ENCODE measurements at places on chromosomes 16 and 17.

- no peak for DNase-seq
Observed at GRCh38 chr17:52546990-52547389, 388.5 kb upstream of the CA10 start.

DNA sequence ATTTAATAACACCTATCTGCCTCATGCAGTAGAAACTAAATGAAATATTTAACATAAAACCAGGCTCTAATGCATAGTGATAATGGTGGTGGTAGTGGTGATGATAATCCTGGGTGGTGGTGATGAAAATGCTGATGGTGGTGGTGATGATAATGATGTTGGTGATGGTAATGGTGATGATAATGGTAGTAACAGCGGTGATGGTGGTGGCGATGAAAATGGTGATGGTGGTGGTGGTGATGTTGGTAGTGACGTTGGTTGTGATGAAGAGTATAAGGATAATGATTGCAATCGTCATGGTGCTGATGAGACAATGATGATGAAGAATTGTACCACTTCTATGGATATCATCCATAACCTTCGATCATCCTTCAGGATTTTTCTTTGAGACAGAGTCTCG is 173.7 kb upstream of the CDH11 start:
- DNase-seq: no peak

GRCh38 chr16:3012246-3012645 is 477 bp upstream of the CLDN9 start:
- no peak for DNase-seq

DNA sequence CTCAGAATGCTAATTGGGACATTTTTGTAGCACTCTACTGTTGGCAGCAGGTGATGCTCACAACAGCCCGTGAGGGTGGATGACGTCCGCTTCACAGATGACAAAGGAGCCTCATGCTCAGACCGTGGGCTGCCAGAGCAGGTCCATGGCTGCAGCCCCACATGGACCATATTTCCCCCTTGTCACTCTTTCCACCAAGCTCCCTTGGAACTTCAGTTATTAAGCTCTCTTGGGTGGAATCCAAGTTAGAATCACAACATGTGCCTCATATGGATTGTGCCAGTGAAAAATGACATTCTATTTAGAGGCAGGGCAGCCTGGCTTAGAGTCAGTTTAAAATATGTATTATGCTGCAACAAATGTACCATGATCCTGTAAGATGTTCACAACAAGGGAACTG is 33.2 kb upstream of the STH start:
- DNase-seq: no peak

DNA sequence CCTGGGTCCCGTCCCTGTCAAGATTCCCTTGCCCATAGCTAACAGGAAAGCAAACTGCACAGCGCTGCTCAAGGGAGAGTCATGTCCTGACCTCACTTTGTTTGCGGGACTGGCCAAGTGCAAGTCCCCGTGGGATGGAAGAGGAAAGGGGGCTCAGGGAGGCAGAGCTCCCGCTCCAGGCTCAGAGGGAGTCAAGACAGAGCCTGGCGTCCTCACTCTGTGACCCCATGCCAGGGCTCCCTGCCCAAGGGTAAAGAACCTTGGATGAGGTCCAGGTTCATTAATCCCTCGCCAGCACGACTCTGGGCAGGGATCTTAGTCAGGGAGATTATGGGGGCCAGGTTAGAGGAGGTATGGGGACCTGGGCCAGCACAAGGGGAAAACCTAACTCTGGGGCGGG is 51.5 kb upstream of the CBX4 start:
- DNase-seq: no peak

GRCh38 chr17:43615330-43616028 is 46.2 kb downstream of the MEOX1 start:
- no peak for DNase-seq

- DNase-seq: no peak
Observed at GRCh38 chr16:50944436-50944835, 202.6 kb downstream of the CYLD start.

- DNase-seq: peak; percentile 69
Observed at GRCh38 chr17:39722965-39723848, 7.1 kb downstream of the MIEN1 start.

DNA sequence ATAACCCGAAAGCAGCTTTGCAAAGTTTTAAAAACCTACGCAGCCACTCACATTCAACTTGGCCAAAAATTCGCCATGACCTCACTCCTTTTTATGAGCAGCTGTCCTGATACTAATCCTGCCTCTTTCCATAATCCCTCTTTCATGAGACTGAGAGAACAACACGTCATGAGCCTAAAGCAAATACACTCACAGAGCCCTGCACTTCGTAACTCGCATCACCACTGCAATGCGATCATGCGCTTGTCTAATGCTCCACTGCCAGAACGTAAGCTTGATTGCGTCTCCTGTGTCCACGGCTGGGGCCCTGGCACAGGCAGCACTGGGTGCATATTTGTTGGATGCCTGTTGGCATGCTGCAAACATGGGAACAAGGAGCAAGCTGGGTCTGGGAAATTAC is 36.2 kb downstream of the CDRT4 start:
- no peak for DNase-seq

DNA sequence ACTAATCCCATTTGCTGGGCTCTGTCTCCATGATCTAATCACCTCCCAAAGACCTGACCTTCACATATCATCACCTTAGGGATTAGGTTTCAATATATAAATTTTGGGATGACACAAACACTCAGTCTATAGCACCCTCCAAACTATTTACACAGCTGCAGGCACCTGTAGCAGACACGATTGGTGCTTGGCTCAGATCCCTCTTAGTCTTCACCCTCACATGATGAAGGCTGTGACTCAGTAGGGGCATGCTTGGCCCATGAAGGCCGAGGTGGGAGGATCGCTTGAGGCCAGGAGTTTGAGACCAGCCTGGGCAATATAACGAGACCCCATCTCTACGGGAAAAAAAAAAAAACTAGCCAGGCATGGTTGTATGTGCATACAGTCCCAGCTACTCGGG is 73.5 kb downstream of the HS3ST2 start:
- DNase-seq: no peak

DNA sequence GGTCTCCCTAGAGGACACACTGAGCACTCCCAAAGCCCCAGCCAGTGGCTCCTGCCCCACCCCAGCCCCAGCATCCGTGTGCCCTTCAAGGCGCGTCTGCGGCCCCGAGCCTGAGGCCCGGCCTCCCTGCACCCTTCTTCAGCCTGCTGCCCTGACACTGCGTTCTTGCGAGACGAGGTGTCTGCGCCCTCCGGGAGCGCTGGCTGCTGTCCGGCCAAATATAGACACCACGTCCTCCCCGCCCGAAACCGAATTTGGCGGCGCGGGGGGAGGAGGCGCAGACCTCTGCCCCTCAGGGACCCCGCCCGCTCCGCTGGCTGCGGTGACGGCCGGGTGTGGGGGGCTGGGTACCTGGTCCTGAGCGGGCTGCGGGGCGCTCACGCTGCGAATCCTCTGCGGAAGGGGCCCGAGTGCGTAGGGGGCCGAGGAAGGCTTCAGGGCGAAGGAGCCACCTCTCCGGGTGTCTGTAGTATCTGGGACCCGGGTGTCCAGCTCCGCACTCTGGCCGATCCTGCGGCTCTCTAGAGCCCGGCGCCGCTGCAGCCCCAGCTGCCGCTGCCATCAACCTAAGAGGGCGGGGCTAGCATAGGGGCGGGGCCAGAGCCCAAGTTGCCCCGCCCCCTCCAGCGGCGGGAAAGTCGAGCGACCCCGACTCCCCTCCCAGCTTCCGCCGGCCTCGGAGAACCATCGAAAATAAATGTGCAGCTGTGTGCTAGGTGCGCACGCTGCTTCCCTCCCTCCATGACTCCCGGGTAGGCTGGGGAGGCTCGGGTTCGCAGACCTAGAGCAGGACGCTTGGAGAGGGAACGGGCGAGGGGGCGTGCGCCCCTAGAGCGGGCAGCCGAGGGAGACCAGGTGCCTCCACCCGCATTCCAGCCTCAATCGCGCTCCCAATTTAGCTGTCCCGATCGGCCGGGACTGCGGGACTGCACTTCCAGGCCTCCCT is at the start of gene CORO6:
CORO6 (minus strand) TSS at position 576 of the 946 bp plus-strand sequence. CDS start 1,491 bp downstream, outside the sequence.
- peak; percentile 90 for DNase-seq

- no peak for DNase-seq
Observed at GRCh38 chr16:69804297-69804696, 42.2 kb downstream of the WWP2 start.

- no peak for DNase-seq
Observed at GRCh38 chr16:73069581-73070262, 21.8 kb upstream of the ZFHX3 start.

DNA sequence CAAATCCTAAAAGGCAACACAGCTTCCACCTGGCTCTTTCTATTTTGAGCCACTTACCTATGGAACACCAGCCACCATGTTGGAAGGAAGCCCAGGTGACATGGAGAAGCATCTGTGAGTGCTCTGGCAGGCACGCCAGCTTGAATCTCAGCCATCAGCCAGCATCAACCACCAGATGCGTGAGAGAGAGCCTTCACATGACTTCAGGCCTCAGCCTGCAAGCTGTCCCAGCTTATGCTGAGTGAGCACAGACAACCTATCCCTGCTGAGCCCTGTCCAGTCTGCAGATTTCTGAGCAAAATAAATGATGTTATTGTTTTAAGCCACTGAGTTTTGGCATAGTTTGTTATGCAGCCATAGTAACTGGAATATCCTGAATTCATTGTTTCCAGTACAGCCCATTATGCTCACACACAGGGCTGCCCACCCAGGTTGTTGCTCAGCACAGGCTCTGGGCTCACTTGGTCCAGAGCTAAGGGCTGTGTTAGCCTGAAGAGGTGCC is 35.1 kb downstream of the TMEM238L start:
- no peak for DNase-seq

DNA sequence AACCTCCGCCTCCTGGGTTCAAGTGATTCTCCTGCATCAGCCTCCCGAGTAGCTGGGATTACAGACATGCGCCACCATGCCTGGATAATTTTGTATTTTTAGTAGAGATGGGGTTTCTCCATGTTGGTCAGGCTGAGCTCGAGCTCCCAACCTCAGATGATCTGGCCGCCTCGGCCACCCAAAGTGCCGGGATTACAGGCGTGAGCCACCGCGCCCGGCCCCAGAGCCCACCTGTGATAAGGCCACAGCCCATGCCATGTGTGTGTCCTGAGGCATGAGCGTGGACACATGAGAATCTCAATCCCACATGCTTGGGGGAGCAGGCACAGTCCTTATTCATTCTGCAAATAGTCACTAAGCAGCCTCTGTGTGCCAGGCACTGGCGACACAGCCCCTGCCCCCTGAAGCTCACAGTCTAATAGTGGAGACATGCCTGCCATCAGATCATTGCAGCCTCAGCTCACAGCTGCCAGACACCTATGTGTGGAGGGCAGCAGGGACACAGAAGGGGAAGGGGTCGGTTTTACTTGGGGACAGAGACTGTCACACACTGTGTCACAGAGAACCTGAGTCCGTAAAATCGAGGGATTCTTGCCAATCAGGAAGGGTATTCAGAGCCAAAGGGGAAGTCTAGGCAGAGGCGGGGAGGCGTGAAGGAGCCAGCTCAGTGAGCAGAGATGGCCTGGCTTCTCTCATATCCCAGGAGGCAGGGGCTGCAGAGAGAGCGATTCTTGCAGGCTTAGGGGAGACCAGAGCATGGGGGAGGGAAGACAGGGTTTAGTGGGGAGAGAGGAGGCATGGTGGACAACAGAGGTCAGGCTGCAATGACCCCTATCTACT is 9.4 kb upstream of the ABCC3 start:
- no peak for DNase-seq

- DNase-seq: no peak
Observed at GRCh38 chr17:73575470-73576221, 68.6 kb downstream of the SDK2 start.

GRCh38 chr17:45235416-45236281 is 14.0 kb downstream of the FMNL1 start:
- DNase-seq: peak; percentile 92

GRCh38 chr17:39934324-39934723 is 6.8 kb downstream of the LRRC3C start:
- DNase-seq: no peak

DNA sequence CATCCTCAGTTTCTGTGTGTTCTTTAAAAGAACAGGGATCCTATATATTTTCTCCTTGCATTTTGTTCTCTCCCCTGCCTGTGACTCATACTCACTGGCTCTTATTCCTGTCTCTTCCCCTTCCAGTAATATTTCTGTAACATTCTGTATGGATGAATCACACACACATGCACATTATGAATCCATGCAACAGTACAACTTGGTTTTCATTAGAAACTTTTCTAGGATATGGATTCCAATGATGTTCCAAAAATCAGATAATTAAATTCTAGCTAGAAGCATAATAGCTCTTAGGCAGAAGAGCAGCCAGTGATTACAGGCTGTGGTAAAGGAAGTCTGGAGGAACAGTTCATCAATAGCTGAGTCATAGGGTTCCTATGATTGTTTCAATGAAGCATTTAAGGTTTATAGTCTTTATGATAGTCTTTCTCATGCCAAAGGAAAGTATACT is 119.6 kb upstream of the PMFBP1 start:
- no peak for DNase-seq

DNA sequence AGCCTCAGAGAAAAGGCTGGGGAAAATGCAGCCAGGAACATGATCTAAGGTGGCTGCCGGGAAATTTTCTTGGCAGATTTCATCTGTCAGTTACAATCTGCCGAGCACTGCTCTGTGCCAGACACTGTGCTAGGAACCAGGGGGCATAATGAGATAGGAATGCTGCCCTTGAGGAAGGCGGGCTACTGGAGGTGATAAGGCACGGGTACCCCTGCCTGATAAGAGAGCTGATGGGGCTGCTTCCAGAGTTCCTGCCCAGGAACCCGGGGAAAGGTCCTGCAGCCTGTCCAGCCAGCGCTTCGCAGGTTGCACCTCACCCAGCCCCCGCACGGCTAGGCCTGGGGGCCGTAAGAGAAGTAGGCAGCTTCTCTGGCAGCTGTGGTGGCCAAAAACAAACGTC is 3.1 kb downstream of the SCNN1G start:
- no peak for DNase-seq

DNA sequence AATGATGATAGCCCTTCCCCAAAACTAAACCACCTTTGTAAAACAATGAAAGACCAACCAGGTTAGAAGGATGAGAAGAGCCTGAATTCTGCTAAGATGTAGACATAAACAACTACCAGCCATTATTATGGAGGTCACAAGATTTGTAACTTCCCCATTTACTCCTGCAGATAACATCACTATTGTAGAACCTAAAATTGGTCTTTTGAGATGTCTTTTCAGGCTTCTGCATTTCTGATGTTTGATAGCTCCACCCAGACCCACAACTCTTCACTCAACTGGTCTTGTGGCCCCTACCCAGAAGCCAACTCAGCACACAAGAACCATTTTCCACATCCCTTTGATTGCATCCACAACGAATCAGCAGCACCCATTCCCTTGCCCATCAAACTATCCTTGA is 100.8 kb downstream of the TMEM132E start:
- no peak for DNase-seq

DNA sequence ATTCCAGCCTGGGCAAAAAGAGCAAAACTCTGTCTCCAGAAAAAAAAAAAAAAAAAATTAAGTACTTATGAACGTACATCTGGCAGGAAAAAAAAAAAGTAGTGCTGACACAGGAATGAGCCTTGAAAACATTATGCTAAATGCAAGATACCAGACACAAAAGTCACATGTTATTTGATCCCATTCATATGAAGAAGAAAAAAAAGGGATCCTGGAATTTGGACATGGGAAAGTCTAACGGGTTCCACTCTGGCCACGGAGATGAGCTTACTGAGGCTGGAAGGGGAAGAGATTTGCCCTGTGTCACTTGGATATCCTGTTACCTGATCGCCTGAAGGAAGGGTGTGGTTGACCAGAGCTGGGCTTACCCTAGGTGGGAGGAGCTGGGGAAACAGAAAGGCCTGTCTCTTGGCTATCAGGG is 251.9 kb downstream of the PARN start:
- no peak for DNase-seq

- peak; percentile 66 for DNase-seq
Observed at GRCh38 chr17:1783834-1784611, 22.2 kb downstream of the SERPINF1 start.

- no peak for DNase-seq
Observed at GRCh38 chr16:52366983-52367382, 180.0 kb downstream of the TOX3 start.

All from activated CD4-positive, alpha-beta T cell treated with anti-CD3 and anti-CD28 coated beads, Interleukin-2, amount 10 ng/mL, durations not matched to agents 24 days and 14 days (primary cell).